MG63 (cell line): ENCODE measurements at places on chromosomes 3 and 15.

GRCh38 chr3:113783463-113783862 is 36.6 kb downstream of the ATP6V1A start:
- peak; percentile 40 for DNase-seq

GRCh38 chr3:115588201-115589115 is 34.9 kb upstream of the GAP43 start:
- DNase-seq = no peak

DNA sequence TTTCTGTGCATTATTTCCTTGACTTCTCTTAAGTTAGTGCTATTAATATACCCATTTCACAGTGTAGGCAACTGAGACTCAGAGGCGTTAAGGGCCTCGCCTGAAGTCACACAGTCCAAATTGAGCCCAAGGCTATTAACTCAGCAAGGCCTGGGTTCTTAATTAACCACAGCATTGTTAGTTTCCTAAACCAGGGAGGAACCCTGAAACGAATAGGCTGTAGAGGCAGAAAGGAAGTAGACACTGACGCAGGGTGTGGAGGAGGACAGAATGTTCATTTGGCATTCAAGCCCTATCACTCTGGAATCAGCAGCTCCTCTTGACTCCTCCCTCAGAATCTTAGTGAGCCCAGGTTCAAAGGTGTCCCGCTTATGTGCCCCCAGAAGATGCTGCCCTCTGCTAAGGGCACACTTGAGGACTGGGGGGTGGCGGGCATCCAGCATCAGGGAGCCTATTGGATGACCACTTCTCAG is 13.9 kb downstream of the ARHGEF3 start:
- DNase-seq = no peak

GRCh38 chr3:160192310-160193029 is 32.8 kb upstream of the C3orf80 start:
- no peak for DNase-seq

- no peak for DNase-seq
Measured at GRCh38 chr15:70065006-70065722, 32.6 kb downstream of the TLE3 start.

- DNase-seq = no peak
Measured at GRCh38 chr3:189838291-189838690, 207.1 kb downstream of the TP63 start.

- no peak for DNase-seq
Measured at GRCh38 chr3:115652738-115653137, 29.4 kb downstream of the GAP43 start.

GRCh38 chr3:69273896-69274295 is 112.0 kb downstream of the FRMD4B start:
- no peak for DNase-seq

DNA sequence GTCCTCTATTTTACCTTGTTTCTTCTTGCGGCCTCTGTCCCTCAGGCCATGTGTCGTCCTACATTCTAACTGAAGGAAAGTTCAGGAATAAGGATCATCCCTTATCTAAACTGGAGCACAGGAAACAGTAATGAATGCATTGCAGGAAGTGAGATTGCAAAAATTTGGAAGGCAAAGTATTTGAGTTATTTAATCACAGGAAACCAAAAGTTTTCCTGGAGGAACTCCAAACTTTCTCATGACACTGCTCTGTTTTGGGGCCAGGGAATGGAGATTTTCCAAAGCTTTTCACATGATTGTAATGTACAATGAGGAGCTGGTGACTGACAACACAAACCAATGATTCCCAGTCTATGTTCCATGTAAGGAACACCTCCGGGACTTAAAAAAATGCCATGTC is 57.8 kb upstream of the PLSCR4 start:
- peak; percentile 32 for DNase-seq

GRCh38 chr3:106457281-106458180 is 588.7 kb upstream of the CBLB start:
- peak; percentile 95 for DNase-seq

DNA sequence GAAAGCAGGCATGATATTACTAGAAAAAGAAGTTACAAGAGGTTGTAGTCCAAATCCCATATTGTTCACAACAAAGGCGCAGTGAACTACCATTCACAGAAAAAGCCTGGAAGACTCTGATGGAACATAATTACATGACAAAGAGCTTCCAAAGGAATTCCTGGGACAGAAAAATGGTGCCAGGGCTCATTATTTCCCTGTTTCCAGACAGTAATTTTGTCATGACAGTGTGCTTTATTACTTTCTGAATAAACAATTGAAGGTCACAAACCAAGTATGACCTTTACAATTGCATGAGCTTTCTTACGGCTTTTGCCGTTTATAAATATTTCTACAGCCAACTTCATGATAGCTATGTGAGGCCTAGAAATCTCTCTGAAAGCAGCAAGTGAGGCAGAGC is 61.0 kb downstream of the CYFIP1 start:
- no peak for DNase-seq

- no peak for DNase-seq
Measured at GRCh38 chr15:39623529-39623931, 42.7 kb downstream of the THBS1 start.

- no peak for DNase-seq
Measured at GRCh38 chr3:182620723-182621434, 172.4 kb upstream of the ATP11B start.

DNA sequence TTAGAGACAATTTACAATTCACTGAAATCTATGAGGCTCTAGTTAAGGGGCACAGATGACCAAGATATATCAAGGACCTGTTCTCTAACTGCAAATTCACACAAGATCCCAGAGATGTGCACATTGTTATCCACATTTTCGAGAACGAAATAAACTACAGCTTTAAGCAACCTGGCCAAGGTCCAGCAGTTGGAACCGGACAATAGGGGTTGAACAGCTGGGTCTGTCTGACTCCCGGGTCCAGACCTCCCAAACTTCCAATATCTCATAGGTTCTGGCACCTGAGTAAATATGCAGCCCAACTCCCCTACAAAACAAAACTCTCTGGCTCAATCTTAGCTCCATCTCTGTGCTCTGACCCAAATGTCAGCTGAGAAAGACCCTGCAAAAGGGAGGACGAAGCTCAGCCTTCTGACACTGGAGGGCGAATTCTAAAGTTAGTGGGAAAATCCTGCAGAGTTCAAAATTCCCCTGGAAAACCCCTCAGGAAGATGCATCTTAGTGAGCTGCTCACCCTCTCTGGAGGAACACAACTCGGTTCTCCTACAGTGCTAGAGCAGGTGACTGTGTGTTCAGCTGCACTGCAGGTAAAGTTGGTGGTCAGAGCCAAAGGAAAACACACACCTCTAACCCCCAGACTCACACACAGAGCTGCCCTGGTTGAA is 14.2 kb upstream of the SPATA12 start:
- DNase-seq = no peak

DNA sequence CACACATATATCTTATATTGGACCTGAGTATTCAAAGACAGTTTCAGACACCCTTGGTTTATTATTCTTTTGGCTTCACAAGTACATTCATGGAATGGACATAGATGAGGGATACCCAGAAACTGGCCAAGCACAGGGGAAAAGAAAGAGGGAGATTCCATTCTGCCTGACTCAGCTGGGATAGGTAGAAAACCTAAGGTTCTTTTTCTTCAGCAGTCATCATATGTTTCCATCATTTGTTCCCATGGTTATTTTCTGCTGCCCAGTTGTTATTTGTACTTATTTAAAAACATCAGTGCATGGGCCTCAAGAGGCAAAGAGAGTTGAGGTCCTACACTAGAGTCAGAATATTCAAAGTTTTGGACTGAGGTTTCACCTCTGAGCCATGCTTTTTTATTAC is 91.8 kb downstream of the FILIP1L start:
- no peak for DNase-seq

- DNase-seq = peak; percentile 76
Measured at GRCh38 chr3:52533623-52534280, at the start of gene NT5DC2. NT5DC2 (minus strand) TSS chr3:52533857; CDS start chr3:52533737, 120 bp downstream.

- no peak for DNase-seq
Measured at GRCh38 chr3:45944830-45945620, 1.8 kb downstream of the CXCR6 start.

- no peak for DNase-seq
Measured at GRCh38 chr3:118966700-118967099, 67.9 kb downstream of the IGSF11 start.

DNA sequence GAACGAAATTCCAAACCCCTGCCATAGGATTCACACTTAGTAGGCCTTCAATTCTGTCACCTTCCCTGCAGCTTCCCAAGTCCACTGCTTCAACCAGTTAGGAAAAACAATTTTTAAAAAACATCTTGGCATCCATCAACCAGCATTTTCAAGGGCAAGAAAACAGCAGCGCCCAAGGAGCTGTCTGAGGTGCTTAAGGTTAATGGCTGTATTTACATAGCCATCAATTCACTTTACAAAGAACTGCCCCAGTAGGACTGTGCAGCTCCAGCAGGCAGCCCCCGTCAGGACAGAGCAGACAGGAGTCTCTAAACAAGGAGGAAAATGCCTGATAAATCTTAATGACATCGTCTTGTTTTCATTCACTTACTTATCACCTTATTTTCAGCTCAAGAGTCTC is 13.3 kb downstream of the TAFA4 start:
- no peak for DNase-seq

GRCh38 chr3:150721285-150722130 is 17.8 kb upstream of the ERICH6 start:
- DNase-seq = no peak

- DNase-seq = no peak
Measured at GRCh38 chr3:59850417-59850816, 800.6 kb upstream of the CFAP20DC start.

GRCh38 chr3:159773706-159774105 is 214.9 kb upstream of the IL12A start:
- DNase-seq = no peak

GRCh38 chr3:112448939-112449338 is 50.3 kb downstream of the BTLA start:
- DNase-seq = no peak

DNA sequence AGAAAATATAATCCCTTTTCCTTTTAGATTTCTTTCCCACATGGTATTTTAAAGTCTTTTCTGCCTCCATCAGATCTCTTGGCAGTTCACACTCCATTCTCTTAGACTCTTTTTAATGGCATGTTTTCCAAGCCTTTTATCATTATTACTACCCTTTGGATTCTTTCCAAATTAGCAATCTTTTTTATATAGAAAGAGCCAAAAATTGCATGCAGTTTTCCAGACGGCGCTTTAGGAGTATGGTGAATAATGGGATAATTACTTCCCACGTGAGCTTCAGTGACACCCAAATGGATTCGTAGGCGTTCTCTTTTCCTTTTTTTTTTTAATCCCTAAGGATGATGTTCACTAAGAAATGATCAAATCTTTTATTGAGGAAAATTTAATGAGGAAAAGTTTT is 354.8 kb upstream of the DNAJC19 start:
- DNase-seq = no peak

GRCh38 chr3:89580859-89581258 is 473.4 kb downstream of the EPHA3 start:
- no peak for DNase-seq

DNA sequence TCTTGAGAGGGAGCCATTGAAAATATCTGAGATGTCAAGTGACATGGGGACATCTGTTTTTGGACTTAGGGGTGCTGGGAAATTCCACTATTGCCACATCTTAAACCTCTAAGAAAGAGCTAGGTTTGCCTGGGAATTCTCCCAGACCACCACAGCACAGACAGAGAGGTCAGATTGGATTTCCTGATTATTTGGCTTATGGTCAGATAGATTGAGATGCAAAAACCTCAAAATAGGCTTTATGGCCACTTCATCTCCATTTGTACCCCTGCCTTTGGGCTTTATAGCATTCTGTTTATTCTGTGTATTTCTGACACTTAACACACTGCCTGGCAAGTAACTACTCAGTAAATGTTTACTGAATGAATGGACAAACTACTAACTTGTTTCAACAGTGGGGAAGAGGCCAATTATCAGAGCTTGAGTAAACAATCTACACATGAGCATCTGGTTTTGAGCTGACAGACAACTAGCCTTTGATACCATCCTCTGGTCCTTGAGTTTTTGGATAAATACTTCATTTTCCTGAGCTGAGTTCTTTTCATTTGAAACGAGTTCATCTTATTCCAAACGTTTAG is 81.8 kb downstream of the TP63 start:
- DNase-seq = no peak

- no peak for DNase-seq
Measured at GRCh38 chr15:33314069-33314468, 3.3 kb downstream of the RYR3 start.

DNA sequence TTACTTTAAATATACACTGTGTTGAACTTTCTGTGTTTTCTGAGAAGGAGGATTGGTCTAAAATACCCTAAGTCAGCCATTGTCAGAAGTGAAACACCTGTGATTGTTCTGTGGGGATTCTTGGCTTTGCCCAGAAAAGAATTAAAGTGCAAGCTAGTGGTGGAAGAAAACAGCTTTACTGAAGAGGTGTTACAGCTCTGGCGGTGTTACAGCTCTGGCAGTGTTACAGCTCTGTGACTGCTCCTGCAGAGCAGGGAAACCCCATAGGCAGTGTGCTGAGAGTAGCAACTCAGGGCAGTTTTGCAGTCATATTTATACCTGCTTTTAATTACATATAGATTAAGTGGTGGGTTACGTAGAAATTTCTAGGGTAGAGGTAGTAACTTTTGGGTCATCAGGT is 66.6 kb downstream of the C3orf20 start:
- no peak for DNase-seq

DNA sequence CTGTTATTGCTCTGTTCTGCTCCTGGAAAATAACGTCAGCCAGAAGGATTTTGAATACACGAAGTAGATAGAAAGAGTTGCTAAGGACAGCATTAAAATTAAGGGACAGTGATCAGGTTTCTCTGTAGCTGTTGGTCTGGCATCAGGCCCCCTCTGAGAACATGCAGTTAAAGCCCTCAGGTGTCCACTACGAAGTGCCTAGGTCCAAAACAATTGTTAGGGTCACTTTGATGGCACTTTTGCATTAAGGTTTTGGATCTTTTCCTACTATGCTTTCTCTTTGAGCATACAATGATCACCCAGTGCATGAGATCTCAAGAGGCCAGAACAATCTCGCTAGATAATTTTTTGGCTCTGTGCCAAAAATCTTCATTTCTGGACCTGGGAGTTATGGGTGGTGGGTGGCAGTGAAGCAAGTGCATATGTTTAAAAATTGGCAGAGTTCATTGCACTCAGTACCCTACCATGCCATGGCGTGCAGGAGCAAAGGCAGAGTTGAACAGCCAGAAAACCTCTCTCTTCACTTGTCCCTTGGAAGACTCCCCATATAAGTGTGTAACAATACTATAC is 797.6 kb downstream of the ROBO2 start:
- no peak for DNase-seq

GRCh38 chr15:101637516-101637915 is 14.7 kb downstream of the TM2D3 start:
- DNase-seq = no peak

DNA sequence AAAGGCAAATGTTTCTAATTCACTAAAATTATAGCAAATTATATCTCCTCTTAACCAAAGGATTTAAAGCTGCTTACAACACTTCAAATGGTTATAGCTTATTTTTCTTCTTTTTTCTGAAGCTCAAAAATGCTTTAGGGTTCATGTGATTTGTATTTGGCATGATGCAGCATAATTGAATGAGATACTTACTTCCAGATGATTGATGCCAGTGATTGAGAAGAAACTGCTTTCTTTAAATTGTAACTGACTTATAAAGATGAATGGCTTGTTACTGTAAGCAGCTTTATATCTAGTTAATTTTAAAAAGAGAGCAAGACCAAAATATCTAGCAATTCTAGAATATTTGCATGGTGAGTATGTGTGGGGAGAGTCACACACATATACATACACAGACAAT is 270.7 kb upstream of the THRB start:
- no peak for DNase-seq
